ENCODE measurements at places on chromosomes 1 and 21.

DNA sequence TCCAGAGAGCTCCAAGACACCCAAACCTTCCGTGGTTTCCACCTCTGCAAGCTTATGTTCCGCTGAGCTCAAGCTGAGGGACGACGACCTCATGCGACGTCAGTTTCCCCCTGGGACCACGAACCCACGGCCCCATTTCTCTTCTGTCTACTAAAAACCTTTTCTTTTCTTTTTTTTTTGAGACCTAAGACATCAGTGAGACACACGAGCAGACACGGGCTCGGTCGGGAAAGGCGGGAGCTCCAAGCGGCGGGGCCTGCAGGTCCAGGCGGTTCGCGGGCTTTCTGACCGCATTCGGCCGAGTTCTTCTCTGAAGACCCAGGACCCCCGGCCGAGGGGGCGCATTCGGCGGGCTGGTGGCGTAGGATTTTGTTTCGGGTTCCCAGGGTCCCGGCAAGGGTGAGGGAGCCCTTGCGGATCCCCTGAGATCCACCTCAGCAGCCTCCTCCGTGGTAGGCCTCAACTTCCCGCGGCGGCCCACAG, 402 bp downstream of the C21orf58 start:
- DNase-seq: peak; percentile 29

- no peak for DNase-seq
These were observed 17.2 kb downstream of the NFASC start for GRCh38 chr1:204887846-204888245.

DNA sequence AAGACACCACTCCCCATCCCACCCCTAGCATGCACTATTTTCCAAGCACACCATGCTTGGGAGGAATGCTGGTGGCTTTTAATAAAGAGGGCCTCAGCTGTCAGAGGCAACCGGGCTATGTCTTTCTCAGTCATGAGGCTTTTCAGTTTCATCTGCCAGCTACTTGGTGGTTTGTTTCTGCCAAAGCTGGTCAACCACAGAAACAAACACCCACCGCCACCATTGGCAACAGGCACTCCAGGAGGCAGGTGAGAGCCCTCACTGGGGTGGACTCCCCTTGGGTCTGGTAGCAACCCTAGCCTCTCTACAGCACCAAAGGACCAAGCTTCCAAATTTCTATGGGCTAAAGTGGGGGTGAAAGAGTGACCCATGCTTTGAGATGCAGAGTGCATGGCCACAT, 54.3 kb upstream of the CD1D start:
- no peak for DNase-seq

GRCh38 chr21:46038871-46039397, 57.4 kb downstream of the COL6A1 start:
- DNase-seq: peak; percentile 87

DNA sequence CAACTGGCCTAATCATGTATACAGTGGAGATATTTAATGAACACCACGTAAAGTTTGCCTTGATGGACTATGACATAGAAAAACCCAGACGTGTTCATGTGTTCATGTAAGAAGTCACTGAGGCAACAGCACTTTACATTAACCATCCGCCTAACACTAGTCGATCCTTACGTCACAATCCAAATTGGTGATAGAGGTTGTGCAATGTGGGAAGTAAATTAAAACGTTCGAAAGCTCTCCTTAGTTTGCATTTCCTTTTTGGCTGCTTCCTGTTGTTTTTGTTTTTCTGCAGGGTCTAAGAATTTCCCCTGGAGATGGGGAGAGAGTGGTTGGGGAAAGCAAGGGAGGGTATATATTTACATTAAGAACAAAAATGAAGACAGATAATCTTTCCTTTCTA, 587.5 kb upstream of the ADGRL2 start:
- no peak for DNase-seq

DNA sequence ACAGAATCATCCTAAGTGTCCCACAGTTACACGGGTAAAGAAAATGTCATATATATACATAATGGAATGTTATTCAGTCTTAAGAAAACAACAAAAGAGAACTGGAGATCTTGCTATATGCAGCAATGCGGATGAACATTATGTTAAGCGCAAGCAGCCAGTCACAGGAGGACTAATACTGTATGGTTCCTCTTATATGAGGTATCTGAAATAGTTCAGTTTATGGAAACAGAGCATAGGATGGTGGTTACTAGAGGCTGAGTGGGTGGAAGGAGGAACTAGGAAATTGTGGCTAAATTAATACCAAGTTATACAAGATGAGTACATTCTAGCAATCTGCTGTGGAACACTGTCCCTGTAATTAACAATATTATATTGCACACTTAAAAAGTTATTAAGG, 834.3 kb downstream of the KCNT2 start:
- DNase-seq: no peak

DNA sequence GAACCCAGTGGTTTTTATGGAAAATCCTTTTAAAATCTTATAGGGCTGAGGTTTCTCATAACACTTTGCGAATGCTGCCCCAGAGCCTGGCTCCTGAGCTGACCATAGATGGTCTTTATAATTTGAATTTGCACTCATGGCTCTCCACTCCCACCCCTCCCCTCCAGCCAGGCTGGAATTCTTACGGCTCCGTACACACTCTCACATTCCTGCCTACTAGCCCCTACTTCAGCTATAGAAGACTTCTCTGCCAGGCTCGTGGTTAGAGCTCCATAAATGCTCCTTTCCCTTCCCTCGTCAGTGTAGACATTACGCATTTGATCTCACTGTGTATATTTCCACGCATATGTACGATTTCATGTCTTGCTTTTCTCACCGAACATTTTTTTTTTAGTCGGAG, 5.4 kb upstream of the HSPG2 start:
- DNase-seq: no peak

GRCh38 chr1:45266151-45266801, 59.9 kb upstream of the ZSWIM5 start:
- peak; percentile 91 for DNase-seq

DNA sequence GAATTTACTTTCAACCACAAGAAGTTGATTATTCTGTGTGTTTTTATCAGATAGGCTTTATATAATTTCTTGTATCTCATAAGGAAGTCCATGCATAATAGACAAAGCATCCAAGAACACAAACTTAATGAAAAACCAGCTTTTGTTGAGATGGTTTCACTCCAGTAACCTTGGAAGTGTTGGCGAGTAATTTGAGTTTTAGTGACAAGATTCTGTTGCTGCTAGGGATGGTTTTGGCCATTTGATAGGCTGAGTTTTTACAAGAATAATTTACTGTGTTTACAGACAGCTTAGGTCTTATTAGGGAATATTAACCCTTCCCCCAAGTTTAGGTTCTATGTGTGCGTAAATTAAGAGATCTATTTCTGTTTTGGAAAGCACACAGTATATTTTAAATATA, 513.6 kb downstream of the USP25 start:
- no peak for DNase-seq

- no peak for DNase-seq
These were observed 11.2 kb upstream of the PRDM15 start for GRCh38 chr21:41890355-41890754.

DNA sequence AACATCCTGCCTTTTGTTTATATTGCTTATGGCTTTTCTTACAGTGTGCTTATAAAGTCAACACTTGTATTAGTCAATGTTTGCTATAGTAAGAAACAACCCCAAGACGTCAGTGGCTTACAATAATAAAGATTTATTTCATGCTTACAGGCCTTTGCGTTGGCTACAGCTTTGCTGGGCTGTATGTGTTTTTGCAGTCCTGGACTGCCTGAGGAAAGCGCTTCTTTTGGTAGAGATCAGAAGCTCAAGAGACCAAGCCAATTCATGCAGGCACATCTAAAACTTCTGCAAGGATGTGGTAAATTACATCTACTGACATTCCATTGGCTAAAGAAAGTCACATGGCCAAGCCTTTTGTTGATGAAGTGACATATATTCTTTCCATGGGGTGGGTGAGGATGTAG, 17.5 kb upstream of the PRKAA2 start:
- DNase-seq: no peak

- peak; percentile 54 for DNase-seq
These were observed 109.6 kb downstream of the AKT3 start for GRCh38 chr1:243740255-243740999.

DNA sequence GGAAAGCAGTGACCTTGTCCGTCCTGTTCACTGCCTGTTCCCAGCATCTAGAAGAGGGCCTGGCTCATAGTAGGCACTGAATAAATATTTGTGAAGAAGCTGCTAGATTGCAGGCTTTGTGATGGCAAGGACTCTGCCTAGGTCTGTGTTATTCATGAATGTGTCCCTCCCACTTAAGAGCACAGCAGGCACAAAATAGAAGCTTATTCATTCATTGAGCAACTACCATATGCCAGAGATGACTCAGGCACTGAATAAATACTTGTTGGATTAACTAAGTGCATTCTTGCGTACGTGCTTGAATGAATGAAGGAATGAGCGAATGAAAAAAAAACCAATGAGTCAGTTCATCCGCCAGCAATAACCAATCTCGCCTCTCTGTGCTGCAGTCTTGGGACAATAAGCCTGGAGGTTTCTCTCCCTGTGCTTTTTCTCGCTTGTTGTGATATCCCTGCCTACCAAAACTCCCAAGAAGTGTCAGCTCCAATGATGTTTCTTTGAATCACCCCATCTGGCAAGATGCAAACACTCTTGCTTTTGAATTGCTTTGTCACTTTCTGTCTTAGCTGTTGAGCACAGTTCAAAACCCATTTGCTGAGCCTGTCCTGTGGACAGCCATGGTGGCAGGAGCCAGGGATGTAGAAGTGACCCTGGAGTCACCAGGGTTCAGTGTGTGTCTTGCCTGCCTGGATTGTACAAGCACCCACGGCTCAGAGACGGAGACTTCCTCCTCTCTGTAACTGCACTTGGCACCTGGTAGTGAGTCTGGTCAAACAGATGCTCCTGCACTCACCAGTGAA, 143.9 kb downstream of the KAZN start:
- DNase-seq: peak; percentile 99

- peak; percentile 71 for DNase-seq
These were observed 44.7 kb upstream of the FMO2 start for GRCh38 chr1:171140401-171140800.

DNA sequence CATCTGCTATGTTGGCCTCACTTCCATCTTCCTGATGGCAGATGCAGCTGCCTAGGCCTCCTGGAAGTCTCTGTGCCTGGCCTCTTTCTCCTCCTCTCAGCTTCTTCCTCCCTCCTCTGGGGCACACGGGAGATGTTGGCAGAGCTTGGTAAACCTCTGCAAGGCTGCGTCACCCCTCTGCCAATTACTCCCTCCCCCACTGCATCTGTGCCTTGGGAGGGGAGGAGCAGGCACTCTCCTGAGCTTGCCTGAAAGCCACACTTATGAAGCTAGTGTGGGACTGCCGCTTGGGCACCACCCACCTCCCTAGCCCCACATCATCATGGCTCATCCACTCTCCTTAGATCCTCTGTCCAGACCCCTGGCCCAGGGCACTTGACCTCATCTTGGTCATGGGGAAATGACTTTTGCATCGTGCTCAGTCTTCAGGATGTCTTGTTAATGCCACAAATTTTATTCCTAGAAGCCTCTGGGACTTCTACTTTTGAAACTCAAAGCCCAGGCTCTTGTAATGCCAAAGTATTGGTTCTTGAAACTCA, 7.3 kb upstream of the TMEM51 start:
- no peak for DNase-seq

- peak; percentile 83 for DNase-seq
These were observed 356.3 kb upstream of the DPYD start for GRCh38 chr1:98277118-98277517.

DNA sequence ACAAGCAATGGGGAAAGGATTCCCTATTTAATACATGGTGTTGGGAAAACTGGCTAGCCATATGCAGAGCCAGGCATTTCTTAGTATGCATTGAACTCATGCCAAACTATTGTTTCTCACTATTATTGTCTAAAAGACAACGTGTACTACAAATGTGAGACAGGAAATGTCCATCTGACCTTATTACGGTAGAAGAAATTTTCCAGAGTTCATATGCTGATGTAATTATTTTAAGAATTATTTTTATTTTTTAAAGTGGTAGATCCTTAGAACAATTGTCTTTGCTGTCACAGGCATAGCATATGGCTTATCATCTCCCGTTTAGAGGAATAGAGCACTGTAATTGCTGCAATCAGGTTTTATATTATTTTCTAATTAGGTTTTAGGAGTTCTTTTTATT, 75.2 kb upstream of the S1PR1 start:
- no peak for DNase-seq

GRCh38 chr1:26281971-26282370, 2.1 kb downstream of the SH3BGRL3 start:
- peak; percentile 51 for DNase-seq

- peak; percentile 20 for DNase-seq
These were observed 103.8 kb downstream of the ADSS2 start for GRCh38 chr1:244347942-244348341.

DNA sequence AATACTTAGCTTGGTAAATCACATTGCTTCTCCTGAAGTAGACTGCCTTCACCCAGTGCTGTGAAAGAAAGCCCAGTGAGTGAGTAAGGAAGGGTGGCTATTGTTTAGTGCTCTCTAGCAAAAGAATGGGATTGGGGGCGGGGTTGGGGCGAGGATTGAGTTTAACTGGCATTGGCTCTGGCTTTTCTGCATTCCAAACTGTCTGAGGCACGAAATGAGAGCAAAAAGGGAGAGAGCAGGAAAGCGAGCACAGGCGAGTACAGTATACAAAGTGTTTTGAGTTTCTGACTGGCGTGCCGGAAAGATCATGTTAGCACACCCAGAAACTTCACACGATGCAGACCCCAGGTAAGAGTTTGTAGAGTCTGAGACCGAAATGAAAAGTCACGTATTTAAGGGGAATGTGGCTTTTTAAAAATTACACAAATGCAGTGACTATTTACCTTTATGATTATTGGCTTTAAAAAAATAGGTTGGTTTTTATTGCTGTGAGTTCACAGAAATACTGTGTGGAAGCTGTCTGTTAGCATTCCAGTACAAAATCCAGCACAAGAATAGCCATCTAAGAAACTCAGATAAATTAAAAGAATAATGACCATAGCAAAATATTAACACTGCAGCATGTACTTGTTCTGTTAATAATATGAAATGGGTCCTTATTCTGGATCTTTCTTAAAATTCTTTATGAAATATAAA, 155.4 kb downstream of the CLEC20A start:
- peak; percentile 89 for DNase-seq

DNA sequence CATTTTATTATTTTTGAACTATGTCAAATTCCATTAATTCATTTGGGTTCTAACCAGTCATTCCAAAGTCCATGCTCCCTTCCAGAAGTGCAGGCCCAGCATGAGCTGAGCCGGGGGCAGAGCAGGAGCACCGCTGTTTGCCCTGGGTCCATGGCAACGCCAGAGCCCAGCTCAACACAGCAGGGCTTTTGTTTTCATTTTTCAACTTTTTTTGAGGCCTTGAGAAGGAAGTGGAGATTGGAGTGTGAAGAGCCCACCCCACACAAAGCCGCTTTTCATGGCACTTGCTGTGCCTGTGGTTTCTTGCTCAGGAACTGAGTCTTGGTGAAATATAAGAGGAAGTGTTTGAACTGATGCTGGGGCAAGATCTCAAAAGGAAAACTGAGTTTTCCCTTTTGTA, 13.2 kb upstream of the PRMT2 start:
- peak; percentile 34 for DNase-seq
